ENCODE measurements at places on chromosomes 5 and 9.

DNA sequence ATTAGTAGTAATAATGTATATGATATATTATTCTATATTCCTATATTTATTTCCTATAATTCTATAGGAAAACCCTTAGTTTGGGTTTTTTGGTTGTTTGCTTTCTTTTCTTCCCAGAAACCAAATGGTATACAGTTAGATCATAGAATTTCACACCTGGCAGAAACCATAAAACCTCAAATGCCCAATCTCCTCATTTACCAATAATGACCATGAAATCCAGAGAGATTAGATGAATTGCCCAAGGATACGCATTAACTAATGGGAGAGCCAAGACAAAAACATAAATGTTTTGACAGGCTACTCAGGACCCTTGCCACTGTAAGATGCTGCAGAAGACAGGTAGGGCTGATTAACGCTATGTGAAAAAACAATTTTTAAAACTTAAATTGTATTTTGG lies 158.7 kb upstream of the FST start:
- DNase-seq: no peak

DNA sequence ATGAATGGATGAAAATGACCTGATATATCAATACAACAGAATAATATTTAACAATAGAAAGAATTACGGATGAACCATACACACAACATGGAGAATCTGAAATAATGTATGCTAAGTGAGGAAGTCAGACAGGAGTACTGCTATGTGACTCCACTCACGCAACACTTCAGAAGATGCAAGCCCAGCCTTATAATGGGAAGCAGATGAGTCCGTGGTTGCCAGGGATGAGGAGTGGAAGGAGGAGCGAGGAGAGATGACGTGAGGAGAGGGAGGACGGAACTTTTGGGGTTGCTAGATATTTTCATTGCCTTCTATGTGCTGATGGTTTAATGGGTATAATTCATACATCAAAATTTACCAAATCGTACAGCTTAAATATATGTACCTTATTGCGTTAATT lies 55.4 kb upstream of the ERCC6L2 start:
- no peak for DNase-seq

DNA sequence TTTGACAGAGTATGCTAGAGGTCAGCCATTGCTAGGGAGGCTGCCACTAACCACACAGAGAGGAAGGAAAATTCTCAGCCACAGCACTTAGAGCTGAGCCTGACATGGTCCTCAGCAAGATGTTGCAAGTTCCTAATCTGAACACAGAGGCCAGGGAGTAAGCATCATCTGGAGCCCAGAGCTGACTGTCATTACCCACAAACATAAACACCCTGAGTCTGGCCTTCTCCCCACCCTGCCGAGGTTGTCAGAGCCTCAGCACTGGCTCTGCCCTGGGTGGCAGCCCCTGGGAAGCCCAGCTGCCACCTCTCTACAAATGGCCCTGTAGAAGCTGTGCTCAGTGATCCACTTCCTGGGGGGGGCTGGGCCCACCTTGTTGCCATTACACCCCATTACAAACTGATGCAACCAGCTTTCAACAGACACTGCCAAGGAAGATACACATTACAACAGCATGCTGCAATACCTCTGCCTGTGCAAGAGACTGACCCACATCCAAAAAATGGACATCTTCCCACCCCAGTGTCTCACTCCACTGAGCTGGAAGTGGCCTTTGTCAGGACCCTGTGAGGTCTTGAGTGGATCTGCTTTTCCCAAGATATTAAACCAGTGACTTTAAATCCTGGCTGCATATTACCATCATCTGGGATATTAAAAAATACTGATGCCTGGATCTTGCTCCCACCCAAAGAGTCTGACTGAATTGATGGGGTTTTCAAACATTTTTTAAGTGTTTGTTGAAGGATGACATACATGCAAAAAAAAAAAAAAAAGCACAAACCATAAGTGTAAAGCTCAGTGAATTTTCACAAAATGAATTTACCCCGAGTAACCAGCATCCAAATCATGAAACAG lies 33.0 kb downstream of the IRF1 start:
- DNase-seq: no peak

- no peak for DNase-seq
These were observed 563.9 kb upstream of the SEMA6A start for GRCh38 chr5:117138523-117138922.

GRCh38 chr9:78860801-78861475 lies 564.0 kb downstream of the PSAT1 start:
- DNase-seq: no peak
